ENCODE measurements at places on chromosomes 7 and 10. TPM values are rescaled to one million over a fixed set of nuclear protein-coding genes. Genes with fewer than 3 reads are reported as not detected.

GRCh38 chr10:33434933-33435332 is 100.5 kb upstream of the NRP1 start:
- DNase-seq, result no peak

DNA sequence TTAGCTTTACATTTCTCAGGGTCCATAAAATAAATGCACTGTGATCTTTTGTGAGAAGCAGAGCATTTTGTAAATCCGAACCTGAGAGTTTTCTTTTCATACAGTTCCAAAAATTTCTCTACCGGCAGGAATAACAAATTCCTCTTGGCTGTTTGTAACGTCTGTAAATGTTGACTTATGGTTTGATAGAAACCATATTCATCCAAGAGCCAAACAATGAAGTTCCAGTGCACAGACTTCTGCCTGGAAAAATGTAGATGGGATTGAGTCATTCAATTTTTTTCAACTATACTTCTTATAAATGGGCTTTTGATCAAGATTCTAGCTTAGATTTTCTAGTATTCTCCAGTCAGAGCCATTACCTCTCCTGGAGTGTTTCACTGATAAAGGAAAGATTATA is 530.6 kb downstream of the TFEC start:
- DNase-seq, result no peak

The OR2A14 gene
- polyA plus RNA-seq, result not detected

GRCh38 chr10:75097666-75098285 is 13.7 kb upstream of the SAMD8 start:
- no peak for DNase-seq
